KBM-7 (cell line): ENCODE measurements at places on chromosomes 4 and X.
A peak's percentile ranks its signal among the peaks of the same experiment; 100 is the strongest.

DNA sequence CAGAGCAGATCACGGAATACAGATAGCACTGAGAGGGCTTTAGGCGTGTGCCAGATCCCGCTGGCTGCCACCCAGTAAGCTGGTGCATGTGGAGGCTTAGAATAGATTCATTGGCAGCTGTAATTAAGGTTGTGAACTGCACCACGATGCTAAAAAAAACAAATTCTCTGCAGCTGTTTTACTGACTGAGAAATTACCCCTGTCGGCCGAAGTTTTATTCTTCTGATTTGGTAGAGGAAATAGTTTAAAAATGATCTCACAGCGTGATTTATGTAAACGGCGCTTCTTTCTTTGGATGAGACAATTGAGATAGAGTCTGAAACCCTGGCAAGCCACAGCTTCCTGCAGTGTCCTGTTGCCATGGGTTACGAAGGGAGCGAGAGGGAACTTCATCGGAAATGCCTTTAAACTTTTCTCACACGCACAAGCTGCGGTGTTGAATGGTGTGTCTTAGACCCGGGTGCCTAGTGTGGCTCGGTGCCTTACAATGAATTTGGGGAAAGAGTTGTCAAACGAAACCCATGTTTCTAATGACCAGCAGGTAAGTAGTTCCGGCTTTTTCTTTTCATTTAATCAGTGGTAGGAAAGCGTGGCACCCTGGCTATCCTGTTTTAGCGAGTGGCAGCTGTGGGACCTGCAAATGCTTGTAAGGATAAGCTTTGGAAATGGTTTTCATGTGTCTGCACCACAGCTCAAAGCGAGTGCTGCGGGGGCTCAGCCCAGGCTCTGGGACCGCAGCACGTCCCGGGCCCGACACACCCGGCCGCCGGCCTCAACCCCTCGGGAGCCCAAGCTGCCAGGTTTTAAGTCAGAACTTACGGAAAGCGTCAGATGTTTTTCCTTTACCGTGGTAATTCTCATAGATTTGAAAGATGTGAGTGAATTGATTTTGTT lies 71.7 kb upstream of the HGFAC start:
- peak; percentile 88 for DNase-seq

GRCh38 chrX:13120017-13120416 lies 75.6 kb upstream of the FAM9C start:
- DNase-seq, result no peak

DNA sequence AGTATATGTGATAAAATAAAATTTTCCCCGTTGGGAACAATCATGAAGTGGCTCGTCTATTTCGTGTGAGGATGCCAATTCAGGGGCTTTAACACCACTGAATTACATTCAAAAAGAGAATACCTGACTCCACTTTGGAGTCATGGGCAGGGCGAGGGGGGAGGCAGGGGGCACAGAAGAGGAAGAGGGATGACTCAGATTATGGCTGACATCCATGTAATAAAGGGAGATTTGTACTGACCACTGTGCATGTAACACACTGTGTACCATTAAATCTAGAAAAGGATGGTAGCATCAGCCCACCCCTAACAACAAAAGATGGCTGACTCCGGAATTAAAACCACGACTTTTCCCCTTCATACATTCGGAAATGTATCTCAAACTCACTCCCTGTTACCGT lies 1.3 kb downstream of the SLC9A7 start:
- peak; percentile 20 for DNase-seq

DNA sequence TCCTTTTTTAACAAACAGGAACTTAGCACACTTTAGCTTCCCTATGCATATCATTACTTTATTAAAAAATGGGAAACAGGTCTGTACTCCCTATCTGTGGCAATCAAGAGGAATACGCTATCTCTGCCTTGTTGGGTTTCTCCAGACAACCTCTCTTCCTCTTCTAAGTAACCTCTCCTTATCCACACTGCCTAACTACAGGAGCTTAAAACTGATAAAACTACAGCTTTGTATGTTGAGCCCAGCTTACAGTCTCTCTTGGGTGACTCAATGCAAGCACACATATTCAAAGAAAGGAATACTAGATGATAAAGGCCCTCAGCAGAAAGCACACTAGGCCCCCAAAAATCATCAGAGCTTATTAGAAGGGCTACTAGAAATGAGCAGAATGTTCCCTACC lies 8.9 kb downstream of the NUP62CL start:
- DNase-seq, result peak; percentile 3
